ENCODE measurements at places on chromosomes 2 and 18. TPM values are rescaled to one million over a fixed set of nuclear protein-coding genes. Genes with fewer than 3 reads are reported as not detected.

The FSIP2 gene
- total RNA-seq: under 0.01 TPM

The CXCR2 gene
- total RNA-seq: not detected

The PLB1 gene
- total RNA-seq: 0.90 TPM

The CETN1 gene
- total RNA-seq: not detected

The ZNF804A gene
- 3.3 TPM for total RNA-seq

The AMER3 gene
- not detected for total RNA-seq

The ARHGAP25 gene
- total RNA-seq: 0.36 TPM

The PLCD4 gene
- total RNA-seq: 2.0 TPM

The UBR3 gene
- total RNA-seq: 51.9 TPM

The ZNF892 gene
- 2.7 TPM for total RNA-seq

The GATA6 gene
- total RNA-seq: 2.5 TPM

The NEURL3 gene
- not detected for total RNA-seq

The IRS1 gene
- 21.1 TPM for total RNA-seq

The SERPINB3 gene
- not detected for total RNA-seq

The SLC5A6 gene
- 38.6 TPM for total RNA-seq

The ABCG8 gene
- not detected for total RNA-seq

The CFC1 gene
- not detected for total RNA-seq

The LDLRAD4 gene
- total RNA-seq: not detected

The LCLAT1 gene
- total RNA-seq: 11.5 TPM

The KLHL41 gene
- 0.28 TPM for total RNA-seq

The AKAIN1 gene
- total RNA-seq: not detected

The RRM2 gene
- total RNA-seq: 53.6 TPM

The CFAP65 gene
- total RNA-seq: not detected

The ST8SIA5 gene
- not detected for total RNA-seq

The SLC4A1AP gene
- 11.7 TPM for total RNA-seq

The LYG1 gene
- total RNA-seq: not detected

The HAAO gene
- not detected for total RNA-seq

The AQP12B gene
- not detected for total RNA-seq

The C1QL2 gene
- total RNA-seq: not detected

The EVA1A gene
- total RNA-seq: 89.2 TPM

The GRHL1 gene
- total RNA-seq: 0.56 TPM

The FAP gene
- 71.0 TPM for total RNA-seq

The SLC23A3 gene
- total RNA-seq: 0.18 TPM

The PRKAG3 gene
- total RNA-seq: not detected

The SLC39A10 gene
- 92.8 TPM for total RNA-seq

The EFHD1 gene
- not detected for total RNA-seq

The DTNB gene
- 3.6 TPM for total RNA-seq

The SP140 gene
- total RNA-seq: 1.4 TPM

The REEP1 gene
- total RNA-seq: under 0.01 TPM

The RUFY4 gene
- not detected for total RNA-seq

The ACAA2 gene
- total RNA-seq: 61.5 TPM

The ST6GAL2 gene
- not detected for total RNA-seq

The FBXO15 gene
- 0.90 TPM for total RNA-seq

The MARS2 gene
- 3.8 TPM for total RNA-seq

All from IMR-90 (cell line).